ENCODE measurements at places on chromosomes 3 and 15.

DNA sequence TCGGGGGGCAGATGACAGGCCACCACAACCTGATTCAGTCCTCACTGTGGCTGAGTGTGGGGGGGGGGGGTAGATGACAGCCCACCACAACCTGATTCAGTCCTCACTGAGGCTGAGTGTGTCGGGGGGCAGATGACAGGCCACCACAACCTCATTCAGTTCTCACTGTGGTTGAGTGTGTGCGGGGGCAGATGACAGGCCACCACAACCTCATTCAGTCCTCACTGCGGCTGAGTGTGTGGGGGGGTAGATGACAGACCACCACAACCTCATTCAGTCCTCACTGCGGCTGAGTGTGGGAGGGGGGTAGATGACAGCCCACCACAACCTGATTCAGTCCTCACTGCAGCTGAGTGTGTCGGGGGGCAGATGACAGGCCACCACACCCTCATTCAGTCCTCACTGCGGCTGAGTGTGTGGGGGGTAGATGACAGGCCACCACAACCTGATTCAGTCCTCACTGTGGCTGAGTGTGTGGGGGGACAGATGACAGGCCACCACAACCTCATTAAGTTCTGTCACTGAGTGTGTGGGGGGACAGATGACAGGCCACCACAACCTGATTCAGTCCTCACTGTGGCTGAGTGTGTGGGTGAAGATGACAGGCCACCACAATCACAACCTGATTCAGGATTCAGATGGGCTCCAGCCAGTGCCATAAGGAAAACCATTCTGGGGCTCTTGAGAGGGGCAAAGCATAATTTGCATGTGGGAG lies 16.9 kb downstream of the ZNF717 start:
- no peak for DNase-seq

- no peak for DNase-seq
These were observed 881.7 kb downstream of the MCTP2 start for GRCh38 chr15:95113041-95113440.

DNA sequence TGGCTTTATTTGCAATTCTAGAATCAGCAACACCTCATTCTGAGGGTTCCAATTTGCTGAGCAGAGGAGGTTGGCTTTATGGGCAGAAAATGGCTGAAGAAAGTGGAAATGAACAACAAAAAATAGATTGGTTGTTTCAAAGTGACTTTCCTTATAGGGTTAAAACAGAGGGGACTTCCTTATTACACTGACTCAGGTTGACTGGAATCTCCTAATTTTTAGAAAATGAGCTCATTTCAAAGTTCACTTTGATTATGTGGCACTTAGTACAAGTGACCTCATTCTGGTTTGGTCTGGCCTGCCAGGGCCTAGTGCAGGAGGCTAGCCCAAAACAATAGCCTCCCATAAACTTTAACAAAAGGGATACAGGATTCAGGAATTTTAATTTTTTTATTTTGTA lies 41.4 kb downstream of the NFKBIZ start:
- no peak for DNase-seq

DNA sequence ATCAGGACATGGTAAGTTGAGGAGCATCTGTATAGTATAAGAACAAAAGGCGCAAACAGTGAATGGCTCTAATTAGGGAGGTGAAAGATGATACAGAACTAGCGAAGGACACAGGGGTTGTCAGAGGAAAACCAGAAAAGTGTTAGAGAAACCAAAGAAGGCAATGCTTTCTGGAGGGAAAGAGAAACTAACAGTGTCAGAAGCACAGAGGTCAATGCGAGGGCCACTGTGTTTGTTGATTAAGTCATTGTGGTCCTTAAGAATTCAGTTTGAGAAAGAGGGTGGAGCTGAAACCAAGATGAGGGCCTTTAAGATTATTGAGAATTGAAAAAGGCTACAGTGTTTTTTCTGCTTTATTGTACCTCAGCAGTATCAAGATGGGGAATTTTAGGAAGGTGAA lies 28.8 kb downstream of the ATG7 start:
- no peak for DNase-seq

DNA sequence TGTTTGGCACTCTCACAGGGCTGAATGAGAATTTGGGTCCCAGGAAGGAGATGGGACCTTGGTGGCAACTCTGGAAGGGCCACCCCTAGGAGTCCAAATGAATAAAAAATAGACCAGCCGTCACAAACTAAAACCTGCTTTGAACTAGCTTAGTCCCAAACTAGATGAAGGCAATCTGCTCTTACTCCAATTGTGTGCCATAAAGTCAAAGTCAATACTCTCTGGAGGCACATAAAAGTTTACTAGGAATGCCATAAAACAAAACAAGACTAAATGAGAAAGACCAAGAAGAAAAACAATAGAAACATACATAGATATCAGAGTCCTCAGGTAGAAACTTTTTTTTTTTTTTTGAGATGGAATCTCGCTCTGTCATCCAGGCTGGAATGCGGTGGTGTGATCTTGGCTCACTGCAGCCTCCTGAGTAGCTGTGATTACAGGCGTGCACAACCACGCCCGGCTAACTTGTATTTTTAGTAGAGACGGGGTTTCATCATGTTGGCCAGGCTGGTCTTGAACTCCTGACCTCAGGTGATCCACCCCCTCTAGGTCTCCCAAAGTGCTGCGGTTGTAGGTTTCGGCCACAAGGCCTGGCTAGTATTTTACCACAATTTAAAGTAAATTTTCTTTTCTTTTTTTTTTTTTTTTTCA lies 8.1 kb downstream of the GOLGA6L2 start:
- DNase-seq: no peak

DNA sequence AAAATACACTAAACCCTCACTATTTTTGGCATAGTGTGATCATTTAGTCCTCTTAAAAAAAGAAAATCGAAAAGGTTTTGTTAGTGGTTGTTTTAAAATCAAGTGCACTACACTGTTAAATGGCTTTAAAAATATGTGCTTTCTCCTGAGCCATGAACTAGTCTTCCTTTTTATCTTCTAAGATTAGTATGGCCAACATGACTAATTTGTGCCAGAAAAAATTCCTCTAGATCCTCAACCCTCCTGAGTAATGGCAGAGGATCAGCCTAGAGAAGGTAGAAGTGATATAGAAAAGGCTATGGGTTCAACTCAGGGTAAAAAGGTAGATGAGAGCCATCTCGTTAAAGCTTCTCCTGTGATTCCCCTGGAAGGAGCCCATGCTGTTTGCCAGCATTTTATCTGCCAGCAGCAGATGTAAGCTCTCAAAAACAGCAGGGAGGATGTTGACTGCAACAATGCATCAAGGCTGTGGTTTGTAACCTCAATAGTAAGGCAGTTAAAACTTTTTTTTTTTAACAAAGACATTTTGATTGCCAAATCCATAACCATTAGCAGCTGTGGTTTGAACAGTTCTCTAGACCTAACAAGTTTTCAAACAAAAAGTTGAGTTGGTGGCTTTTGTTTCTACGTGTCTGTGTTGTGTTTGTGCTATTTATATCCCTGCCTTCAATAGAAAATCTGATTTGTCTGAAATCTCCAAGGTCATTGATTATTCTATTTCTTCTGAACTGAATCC lies 30.2 kb upstream of the ZNF609 start:
- no peak for DNase-seq

DNA sequence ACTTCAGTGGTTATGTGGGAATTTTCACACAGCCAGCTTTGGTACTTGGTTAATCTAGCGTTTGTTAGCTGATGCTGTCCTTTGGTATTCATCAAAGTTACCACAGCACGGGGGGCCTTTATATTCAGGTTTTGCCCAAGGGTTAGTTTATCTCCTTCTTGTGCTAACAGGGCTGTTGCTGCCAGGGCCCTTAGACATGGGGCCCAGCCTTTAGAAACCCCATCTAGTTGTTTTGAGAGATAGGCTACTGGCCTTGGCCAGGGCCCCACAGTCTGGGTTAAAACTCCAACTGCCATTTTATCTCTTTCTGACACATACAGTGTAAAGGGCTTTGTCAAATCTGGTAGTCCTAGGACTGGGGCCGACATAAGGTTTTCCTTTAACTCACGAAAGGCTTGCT lies 7.5 kb upstream of the DNAAF4 start:
- DNase-seq: no peak

DNA sequence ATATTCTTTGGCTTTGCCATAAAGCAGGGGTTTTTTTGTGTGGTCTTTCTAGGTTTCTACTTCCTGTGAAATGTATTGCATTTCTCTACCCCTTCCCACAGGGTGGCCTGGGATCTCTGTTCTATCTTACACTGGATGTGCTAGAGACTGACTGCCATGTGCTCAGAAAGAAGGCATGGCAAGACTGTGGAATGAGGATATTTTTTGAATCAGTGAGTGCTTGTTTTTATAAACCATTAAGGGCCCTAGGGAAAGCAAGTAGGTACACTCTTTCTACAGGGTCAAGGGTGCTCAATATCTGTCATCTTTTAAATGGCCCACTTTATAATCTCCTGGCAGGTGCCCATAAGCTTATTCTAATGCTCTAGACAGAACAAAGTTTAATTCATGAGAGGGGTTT lies 730 bp downstream of the FETUB start:
- no peak for DNase-seq

GRCh38 chr3:89504432-89504831 lies 397.0 kb downstream of the EPHA3 start:
- DNase-seq: no peak

- DNase-seq: no peak
These were observed 6.6 kb downstream of the CBLB start for GRCh38 chr3:105862217-105862616.

DNA sequence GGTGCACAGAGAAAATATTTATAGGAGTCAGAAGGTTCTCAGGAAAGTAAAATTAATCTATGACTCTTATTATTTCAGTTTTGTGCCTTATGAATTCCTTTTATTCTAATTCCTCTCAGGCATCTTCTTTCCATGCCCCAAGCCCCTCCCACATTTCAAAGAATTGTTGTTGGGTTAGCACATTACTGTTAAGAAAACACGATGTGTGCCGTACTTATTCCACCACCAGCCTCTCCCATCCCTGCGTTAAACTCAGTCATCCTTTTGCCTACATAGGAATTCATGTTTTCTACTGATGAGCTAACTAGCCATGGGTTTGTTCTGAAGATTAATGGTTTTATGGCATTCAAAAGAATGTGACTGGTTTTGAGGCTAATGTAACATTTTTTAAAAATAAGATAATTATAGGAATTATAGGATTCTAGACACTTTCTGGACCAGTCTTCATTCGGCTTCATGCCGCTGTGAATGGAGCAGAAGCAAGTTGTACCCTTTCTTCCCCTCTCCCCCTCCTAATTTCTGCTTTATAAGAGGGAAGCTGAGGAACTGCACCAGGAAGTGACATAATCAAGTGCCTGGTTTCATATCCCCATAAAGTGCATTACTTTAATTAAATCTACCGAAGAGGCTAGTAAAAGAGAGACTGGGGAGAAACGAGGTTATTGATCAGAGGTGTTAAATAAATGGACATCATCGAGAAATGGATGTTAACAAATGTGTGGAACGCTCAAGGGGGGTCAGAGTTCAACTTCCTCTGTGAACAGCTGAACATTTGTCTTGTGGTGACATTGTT lies 12.3 kb upstream of the MB21D2 start:
- no peak for DNase-seq

DNA sequence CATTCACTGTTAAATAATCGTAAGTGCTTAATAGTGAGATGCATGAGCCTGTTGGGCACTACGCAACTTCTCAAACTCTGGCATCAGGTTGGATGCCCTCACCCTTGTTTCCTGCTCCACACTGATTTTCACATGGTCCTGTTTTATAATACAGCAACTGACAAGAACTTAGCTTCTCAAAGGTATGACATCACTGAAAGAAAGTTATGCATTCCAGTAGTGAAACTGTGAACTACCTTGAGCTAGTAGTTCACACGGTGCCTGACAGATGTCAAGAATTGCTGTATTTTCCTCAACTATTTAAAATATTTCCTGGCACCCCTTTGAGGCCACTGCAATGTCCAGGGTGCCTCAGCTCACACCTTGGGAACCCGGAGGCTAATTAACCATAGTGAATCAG lies 327.5 kb downstream of the RORA start:
- no peak for DNase-seq

GRCh38 chr3:107208100-107208499 lies 169.1 kb upstream of the CCDC54 start:
- DNase-seq: no peak

- no peak for DNase-seq
These were observed 6.4 kb upstream of the ANKRD63 start for GRCh38 chr15:40289140-40289775.

GRCh38 chr3:117892431-117892841 lies 1142.2 kb downstream of the IGSF11 start:
- no peak for DNase-seq

GRCh38 chr15:82122746-82123400 lies 77.1 kb upstream of the MEX3B start:
- DNase-seq: peak; percentile 20

- DNase-seq: no peak
These were observed 66.1 kb downstream of the ATP10A start for GRCh38 chr15:25797035-25797434.

DNA sequence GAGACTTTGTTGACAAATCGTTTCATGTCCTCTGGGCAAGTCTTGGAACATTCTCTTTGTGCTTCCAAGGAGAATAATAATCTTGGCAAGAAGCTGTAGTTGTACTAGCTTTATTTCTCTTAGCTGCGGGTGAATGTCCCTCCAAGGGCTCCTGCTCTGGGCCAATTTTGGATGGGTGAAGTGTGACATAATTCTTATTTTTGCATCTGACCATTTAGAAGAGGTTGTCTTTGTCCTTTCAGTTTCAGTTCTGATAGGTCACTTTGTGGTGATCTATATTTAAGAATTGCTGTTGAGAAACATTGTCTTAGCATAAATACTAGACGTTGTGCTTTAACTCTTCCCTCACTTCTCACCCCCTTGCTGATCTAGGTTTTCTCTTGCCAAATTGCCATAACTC lies 164.8 kb upstream of the RORA start:
- DNase-seq: no peak

- DNase-seq: no peak
These were observed 7.4 kb upstream of the SST start for GRCh38 chr3:187677604-187678003.

Measured in type B pancreatic cell (in vitro differentiated cells).